Left renal pelvis (tissue), 4 donors: ENCODE measurements at places on chromosomes 3 and 15.

DNA sequence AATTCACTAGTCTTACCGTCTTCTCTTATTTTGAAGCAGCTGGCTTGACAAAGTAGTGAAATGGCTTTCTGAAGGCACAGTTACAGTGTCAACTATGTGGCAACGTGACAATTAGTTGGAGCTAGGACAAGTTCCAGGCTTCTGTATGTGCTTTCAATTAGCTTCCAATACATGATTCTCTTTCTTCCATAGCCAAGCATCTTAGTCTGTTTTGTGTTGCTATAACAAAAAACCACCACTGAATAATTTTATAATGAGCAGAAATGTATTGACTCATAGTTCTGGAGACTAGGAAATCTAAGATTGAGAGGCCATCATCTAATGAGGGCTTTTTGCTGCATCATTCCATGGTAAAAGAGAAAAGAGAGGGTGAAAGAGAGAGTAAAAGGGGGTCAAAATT lies 365.1 kb upstream of the PLSCR5 start:
- no peak for DNase-seq

- DNase-seq: no peak
Observed at GRCh38 chr3:33115024-33115768, 1.4 kb downstream of the CRTAP start.

- no peak for DNase-seq
Observed at GRCh38 chr3:175913286-175913685, 1054.2 kb downstream of the NAALADL2 start.

- no peak for DNase-seq
Observed at GRCh38 chr3:108951820-108952501, 1.7 kb downstream of the GUCA1C start.

DNA sequence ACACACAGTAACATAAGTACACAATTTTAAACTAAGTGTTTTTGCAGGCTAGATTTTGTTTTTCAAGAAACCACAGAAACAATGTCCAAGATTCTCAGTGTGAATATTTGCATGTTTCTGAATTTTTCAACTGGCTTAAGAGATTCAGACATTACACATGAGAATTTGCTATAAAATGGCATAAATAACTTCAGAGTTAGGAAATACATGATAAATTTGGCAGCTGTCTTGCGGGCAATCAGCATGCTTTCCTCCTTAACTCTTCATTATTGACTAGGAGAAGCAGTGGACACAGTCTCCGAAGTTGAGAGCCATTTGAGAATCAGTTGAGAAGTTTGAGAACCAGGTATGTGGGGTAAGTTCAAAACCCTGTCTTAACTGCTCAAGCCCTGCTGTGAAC lies 625.6 kb upstream of the SGO1 start:
- DNase-seq: no peak

GRCh38 chr15:23912191-23912590 lies 225.1 kb upstream of the NDN start:
- no peak for DNase-seq

DNA sequence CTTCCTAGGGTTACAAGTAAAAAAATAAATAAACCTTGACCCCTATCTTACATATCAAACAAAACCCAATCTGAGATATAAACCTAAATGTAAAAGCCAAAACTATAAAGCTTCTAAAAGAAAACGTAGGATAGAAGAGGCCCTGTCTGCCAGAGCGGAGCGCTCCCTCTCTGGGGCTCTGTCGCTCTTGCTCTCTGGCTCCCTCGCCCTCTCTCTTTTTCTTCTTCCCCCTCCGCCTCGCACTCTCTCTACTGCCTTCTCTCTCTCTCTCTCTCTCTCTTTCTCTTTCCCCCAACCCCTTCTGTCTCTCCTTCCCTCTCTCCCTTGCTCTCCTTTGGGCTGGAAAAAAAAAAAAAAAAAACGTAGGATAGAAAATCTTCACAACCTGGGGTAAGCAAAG lies 21.6 kb downstream of the RYK start:
- DNase-seq: no peak

GRCh38 chr3:12384451-12385233 lies 95.8 kb downstream of the PPARG start:
- no peak for DNase-seq

DNA sequence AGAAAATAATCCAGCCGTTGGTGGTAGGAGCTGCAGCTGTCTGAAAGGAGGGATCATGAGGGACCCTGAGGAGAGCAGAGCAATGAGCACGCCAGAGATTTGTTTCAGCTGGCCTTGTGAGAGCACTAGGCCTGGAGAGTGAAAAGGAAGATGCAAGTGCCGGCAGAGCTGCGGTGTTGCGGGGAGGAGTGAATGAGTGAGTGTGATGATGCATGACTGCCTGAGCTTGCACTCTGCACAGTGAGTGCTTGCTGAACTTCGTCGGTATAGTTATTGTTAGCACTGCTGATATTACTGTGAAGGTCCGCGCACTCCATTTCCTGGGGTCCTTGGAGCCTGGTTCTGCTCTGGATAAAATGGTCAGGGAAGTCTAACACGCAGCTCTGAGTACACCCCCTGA lies 23.2 kb downstream of the EIF1B start:
- DNase-seq: no peak

GRCh38 chr3:196889844-196890708 lies 22.4 kb downstream of the SENP5 start:
- DNase-seq: no peak

DNA sequence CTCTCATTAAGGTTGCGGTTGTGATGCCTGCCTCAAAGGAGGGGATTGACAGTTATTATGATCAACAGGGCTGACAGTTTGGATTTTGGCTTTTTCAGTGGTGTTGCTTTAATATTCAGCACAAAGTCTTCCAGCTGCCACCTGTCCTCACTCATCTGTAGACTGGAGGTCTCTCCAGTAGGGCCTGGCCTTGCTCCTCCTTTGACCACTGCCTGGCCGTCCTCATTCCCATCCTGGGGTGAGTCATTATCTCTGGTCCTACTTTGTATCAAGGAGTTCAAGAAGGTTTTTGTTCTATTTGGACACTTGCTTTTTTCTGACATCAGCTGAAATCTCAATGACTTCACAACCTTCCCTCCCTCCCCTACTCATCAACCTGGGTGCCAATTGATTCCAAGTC lies 95.1 kb upstream of the ZPLD1 start:
- DNase-seq: no peak

DNA sequence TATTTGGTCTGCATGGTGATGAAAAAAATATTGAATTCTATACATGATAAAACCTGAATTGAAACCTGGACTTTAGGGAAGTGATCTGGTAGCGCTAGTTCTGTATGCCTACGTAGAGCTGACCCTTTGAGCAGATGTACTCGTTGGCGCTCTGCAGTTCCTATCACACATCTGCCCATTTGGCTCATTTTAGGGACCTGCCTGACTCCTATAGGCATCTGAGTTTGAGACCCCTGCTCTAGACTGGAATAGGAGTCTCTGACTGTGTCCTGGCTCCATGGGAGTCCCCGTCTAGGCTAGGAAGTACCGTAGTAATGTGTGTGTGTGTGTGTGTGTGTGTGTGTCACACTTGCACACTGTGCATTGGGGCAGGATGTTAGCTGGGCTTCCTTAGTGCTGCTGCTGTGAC lies 21.2 kb downstream of the STARD5 start:
- no peak for DNase-seq

GRCh38 chr3:184712248-184713039 lies 580 bp upstream of the MAGEF1 start:
- no peak for DNase-seq

DNA sequence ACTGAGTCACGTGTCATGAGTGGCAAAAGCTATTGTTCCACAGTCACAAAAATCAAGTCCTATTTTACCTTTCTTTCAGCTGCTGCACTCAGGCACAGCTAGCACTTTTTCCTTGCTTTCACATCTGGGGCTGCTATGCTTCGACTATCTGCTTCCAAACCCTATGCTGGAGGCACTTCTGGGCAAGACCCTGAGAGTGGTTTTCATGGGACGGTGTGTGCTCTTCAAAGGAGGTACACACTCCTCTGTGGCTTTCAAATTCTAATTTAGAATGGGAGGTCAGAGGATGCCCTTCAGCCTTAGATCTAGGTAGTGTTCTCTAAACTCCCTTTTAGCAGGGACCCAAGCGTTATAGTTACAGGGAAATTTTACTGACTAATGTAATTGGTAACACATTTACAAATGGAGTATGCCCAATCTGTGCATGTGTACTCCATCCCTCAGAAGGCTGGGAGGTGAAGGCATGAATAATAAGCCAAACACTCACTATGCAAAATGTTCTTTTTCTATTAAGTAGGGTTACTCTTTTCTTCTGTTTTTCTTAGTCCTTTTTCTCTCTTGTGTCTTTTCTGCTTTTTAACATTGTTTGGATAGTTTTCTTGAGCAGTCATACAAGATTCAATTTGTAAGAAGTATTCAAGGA lies 188.3 kb downstream of the LSAMP start:
- DNase-seq: no peak

- DNase-seq: no peak
Observed at GRCh38 chr15:31598620-31599019, 272.0 kb downstream of the KLF13 start.

- no peak for DNase-seq
Observed at GRCh38 chr3:11603628-11604027, 40.1 kb downstream of the VGLL4 start.

DNA sequence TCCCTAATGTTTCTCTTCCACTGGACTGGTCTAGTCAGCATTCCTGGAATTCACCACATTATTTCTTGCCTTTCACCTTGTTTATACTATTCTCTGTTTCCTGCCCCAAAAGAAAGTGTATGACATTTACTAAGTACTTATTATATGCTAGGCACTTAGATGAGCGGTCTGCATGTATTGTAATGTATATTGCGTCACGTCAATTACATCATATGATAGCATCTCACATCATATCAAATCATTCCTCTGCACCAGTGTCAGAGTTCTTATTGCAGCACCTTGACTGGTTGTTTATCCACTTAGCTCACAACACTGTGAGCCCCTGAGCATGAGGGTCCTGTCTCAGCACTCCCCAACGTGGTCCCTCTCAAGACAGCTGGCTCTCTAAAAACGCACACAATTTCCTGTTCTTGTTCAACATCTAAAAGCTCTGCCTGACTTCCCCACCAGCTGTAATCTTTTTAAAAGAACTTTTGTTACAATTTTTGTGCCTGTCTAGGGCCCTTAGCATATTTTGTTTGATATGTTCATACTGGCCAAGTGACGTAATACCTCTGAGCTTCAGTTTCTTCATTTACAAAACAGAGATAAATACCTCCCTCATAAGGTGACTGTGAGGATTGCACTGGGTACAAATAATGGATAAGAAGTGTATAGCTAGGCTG lies 58.8 kb downstream of the ARHGAP31 start:
- DNase-seq: no peak

GRCh38 chr3:23915537-23916108 lies 1.2 kb downstream of the NKIRAS1 start:
- DNase-seq: no peak

GRCh38 chr3:187828579-187829452 lies 83.5 kb upstream of the BCL6 start:
- no peak for DNase-seq

DNA sequence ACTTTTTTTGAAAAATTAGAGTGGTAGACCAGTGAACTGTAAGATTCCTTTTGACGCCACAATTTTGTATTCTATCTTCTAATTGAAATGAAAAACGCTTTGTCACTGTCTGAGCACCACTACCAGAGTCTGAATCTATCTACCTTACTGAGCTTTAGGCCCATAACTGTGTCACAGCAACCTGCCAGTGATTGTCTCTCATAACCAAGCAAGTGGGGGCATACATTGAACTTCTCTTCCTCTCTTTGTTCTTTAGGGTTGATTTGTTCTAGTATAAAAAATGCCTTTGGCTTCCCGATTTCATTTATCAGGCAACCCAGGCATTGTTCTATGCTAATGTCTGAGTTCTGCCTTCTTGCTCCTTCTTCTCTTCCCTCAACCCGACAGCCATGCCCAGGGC lies 142.6 kb downstream of the BBX start:
- no peak for DNase-seq

GRCh38 chr3:195094191-195094921 lies 176.6 kb downstream of the XXYLT1 start:
- DNase-seq: no peak

GRCh38 chr3:135014566-135014965 lies 219.5 kb downstream of the EPHB1 start:
- DNase-seq: no peak

GRCh38 chr3:190345027-190345821 lies 23.0 kb upstream of the CLDN1 start:
- DNase-seq: no peak

GRCh38 chr15:62165104-62165792 lies at the start of gene C2CD4B:
TSS of gene C2CD4B (minus strand) at chr15:62165285. CDS start at chr15:62164984, 301 bp downstream.
- DNase-seq: no peak

GRCh38 chr3:68757157-68757556 lies 175.2 kb downstream of the TAFA4 start:
- no peak for DNase-seq

DNA sequence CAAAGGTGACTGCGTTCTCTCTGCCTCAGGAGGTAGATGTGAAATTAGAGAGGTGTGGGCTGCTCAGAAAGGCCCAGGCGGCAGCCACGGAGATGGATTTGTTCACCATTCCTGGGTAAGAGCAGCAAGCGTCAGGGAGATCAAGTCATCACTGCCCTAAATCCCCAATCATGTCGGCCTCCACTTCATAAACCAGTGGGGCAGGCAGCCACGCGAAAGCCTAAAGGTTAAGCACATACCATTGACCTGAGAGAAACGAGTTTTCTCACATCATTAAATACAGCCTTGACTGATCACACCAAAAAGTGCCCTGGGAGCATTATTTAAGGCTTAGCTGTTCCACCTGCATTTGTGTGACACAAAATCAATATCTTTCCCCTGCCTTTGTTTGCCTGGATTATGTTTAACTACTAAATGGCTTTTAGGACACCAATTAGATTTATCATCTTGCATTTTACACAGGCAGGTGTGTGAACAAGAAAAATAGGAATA lies 50.7 kb upstream of the FOXB1 start:
- no peak for DNase-seq

DNA sequence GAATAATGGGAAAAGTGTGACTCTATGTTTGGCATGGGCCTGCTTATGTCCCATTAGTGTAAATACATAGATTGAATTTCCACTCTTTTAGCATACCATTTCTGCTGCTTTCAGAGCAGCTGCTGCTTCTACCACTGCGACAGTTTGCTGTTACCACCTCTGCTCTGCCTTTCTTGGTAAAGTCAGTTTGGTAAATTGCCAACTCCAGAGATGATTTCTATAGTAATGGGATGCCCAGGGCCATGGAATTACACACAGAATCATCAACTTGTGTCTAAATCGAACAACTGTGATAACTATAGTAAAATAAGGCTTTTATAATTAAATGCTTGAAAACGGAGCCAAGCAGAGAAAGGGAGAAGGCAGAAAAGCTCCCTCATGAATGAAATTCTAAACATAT lies 168.4 kb upstream of the VEPH1 start:
- DNase-seq: no peak

GRCh38 chr3:73801444-73801843 lies 176.7 kb upstream of the PDZRN3 start:
- DNase-seq: no peak

- DNase-seq: no peak
Observed at GRCh38 chr3:63395960-63396359, 117.9 kb downstream of the SYNPR start.

DNA sequence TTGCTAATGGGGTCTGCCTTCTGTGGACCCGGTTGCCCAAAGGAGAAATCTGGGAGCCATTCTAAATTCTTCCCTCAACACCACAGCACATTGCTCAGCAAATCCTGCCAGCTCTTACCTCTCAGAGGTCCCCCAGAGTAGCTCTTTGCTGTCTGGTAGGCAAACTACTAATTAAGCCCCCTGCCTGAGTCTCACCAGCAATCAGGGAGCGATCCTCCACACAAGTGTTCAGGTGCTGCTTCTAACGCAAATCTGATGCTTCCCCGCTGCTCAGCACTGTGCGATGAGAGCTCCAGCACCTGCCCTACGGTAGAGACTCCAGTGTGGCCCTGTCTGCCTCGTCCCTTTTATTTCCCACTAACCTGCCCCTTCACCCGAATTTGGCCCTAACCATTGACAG lies 60.5 kb downstream of the HCN4 start:
- DNase-seq: no peak
